NCI-H1694 (cell line): ENCODE measurements at places on chromosomes 4 and X.

DNA sequence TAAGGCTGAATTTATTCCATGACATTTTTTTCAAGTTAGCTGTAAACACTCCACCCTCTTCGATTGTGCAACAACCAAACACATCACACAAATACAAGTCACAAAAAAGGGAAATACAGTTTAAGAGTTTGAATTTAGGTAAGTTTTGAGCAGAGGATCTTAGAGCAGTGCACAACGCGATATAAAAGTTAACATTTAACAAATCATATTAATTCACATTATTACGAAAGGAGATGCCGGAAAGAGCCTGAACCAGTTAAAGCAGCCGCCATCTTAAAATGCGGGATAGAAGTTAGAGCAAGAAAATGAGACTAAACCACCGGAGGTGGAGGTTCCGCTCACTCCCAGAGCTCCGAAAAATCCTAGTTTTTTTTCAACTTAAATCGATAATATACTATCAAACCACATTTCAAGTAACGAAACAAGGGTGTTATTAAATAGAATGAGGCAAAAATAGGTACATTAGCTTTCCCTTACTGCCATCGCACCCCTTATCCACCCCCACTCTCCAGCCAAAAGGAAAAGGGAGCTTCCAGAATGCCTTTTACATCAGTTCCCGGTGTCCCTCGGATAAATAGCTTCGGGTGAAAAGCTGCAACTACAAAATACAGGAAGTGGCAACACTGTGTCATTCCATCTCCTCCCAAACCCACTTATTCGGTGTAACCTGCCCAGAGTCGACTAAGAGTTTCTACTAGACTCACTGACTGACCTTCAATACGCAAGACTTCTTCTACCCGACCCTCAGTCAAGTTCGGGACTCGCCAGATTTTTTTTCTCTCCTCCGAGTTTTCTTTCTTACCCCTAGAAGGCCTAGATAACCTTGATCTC is 1.9 kb downstream of the UBE2D3 start:
- DNase-seq = peak; percentile 10

DNA sequence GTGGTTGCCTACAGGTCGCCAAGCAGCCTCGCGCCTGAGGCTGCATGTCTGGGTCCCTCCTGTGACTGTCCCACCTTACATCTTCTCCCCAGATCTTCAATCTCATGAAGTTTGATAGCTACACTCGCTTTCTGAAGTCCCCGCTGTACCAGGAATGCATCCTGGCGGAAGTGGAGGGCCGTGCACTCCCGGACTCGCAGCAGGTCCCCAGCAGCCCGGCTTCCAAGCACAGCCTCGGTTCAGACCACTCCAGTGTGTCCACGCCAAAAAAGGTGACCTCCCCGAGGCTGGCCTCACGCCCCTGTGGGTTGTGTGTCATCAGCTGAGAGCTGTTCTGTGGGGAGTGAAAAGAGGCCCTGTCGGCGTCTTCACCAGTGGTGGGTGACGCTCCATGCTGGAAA is 24.9 kb upstream of the HGFAC start:
- DNase-seq = no peak

- DNase-seq = no peak
These were observed 52.1 kb downstream of the LEF1 start for GRCh38 chr4:108116423-108117168.

- no peak for DNase-seq
These were observed 144.8 kb upstream of the CXorf66 start for GRCh38 chrX:140110081-140110650.

- no peak for DNase-seq
These were observed 548 bp downstream of the TMEM164 start for GRCh38 chrX:110003167-110004156.

DNA sequence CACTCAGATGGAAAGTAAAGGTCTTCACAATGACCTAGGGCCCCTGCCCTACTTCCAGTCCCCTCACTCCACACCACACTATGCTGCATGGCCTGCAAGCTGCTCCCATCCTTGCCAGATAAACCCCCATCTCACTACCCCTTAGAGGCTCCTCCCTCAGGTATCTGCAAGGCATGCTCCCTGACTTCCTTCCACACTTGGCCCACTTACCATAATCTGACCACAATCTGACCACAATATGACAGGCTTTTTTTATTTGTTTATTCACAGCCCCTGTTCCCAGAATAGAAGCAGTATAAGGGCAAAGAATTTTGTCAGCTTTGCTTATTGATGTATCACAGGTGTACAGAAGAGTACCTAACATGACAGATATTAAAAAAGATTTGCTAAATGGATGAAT is 124.7 kb downstream of the CAMK2D start:
- no peak for DNase-seq

- DNase-seq = no peak
These were observed 46.1 kb upstream of the EOLA2 start for GRCh38 chrX:149984411-149984810.

- no peak for DNase-seq
These were observed 23.6 kb downstream of the ADH4 start for GRCh38 chr4:99120501-99120900.

DNA sequence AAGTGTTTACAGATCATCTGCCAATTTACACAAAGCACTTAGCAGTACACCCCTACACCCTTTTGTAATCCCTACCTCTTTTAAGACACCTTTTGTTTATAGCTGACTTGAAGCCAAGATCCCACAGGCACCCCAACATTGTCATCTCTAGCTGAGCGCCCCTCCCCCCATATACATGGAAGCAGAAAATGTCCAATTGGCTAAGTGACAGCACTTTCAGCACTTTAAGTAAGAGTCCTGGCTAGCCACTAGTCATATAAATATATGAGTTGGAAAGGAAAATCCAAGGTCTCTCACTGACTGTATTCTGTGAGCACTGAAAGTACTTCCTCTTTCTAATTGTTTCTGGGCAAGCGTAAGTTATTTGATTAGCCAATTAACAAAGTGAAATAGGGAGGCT is 108.2 kb downstream of the NSUN7 start:
- no peak for DNase-seq

- no peak for DNase-seq
These were observed 6.9 kb upstream of the ARMCX4 start for GRCh38 chrX:101478366-101478765.

GRCh38 chr4:128775477-128775876 is 34.0 kb upstream of the JADE1 start:
- no peak for DNase-seq

- DNase-seq = no peak
These were observed 130.3 kb downstream of the ADGRA3 start for GRCh38 chr4:22385611-22386011.

- no peak for DNase-seq
These were observed 289.4 kb downstream of the TRAM1L1 start for GRCh38 chr4:116796022-116796421.

GRCh38 chrX:27136325-27136724 is 326.8 kb downstream of the PPP4R3C start:
- no peak for DNase-seq

DNA sequence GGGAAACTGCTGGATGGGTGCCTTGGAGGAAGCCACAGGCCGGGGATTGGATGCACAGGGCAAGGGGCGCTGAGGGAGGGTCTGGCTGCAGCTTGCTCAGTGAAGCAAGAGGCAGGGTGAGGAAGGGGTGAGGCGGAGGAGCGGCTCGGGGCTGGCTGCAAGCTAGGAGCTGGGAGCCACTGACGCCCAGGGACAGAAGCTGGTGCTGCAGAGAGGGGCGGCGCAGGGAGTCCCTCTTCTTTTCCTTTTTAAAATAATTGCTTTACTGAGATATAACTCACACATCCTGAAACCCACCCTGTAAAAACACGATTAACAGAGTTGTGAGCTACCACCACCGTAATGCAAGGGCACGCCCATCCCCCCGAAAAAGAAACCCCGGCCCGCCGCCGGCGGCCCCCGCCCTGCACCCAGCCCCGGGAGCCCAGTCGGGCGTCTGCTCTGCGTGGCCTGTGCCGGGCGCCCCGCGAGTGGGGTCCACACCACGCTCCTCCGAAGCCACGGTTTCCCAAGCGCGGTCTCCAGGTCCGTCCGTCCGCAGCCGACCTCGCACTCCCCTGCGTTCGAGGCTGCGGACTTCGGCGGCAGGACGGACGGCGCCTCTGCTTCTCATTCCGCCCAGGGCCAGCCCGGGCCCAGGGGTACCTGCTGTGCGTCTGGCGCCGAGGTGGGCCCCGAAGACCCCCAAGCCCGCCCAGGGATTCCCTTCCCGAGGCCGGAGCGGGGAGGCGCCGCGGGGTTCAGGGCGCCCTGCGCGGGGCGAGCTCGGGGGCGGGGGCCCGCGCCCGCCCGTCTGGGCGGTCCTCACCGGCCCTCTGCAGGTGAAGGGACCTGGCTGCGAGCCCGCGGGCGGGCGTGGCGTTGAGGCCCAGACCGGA is 866 bp upstream of the UVSSA start:
- DNase-seq = no peak

DNA sequence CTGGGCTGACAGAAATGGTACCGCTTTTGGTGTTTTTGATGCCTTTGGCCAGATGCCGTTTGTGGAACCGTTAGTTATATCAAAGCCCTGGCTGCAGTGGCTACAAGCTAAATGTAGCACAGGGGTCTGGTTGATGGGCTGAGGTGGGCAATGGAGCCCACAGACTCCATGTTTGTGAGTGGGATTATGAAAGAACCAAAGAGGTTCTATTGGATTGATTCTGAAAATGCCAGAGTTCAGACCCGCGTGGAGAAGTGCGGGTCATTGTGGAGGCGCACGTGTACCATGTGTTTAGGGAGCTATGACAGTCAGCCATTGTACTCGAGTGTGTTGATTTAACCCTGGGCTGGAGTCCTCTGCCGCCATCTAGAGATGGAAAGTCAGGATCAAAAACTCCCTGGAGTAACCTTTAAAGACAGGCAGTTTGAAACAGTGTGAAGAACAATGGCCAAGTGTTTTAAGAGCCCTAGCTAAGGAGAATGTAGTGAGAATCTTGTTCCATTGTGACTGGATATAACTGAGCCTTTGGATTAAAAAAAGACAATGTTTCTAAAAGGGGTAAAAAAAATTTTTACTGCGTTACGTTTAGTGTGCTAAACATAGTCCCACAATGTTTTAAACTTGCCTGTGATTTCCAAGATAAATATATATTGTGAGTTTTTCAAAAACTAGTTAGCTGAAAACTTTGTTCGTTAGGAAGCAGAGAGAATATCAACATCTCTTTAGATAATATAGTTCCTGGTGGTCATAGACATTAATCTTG is 12.7 kb downstream of the ART3 start:
- peak; percentile 27 for DNase-seq

GRCh38 chr4:152971053-152971452 is 34.9 kb downstream of the FHDC1 start:
- DNase-seq = no peak

- no peak for DNase-seq
These were observed 7.1 kb upstream of the TLR2 start for GRCh38 chr4:153676984-153677383.

DNA sequence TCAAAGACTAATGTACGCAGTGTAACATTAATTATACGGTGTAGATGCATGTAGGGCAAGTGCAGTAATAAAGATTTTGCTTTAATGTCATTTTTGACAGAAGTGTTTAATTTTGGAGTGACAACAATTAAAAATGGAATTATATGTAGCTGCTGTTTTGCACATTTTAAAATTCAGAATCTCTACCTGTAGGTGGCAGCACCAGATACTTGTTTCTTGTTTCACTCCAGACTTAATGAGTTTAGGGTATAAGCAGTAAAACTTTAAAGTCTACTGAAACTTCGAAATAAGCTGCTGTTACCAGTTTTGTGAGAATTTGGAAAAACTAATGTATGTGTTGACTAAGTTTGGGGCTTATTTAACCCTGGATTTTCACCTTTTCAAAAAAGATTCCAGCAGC is 144.9 kb downstream of the POLA1 start:
- no peak for DNase-seq

GRCh38 chrX:74493806-74494205 is 72.5 kb downstream of the SLC16A2 start:
- no peak for DNase-seq

DNA sequence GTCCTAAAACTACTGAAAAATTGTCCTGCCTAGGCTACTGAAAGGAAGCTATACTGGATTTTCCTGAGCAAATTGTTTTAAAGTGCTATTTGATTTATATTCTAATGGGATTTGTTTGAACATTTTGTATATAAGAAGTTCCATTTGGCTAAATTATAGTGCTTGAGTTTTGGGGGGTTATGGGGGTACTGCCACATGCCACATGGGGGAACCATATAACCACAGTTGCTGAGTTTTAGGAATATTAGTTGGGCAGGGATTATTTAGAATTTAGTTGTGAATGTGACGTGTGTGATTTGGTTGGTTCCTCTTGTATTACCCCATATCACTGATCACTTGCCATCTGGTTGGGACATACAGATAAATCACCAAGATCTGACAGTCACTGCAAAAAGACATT is 224.5 kb upstream of the TAPT1 start:
- DNase-seq = no peak

GRCh38 chr4:122739174-122739573 is 6.7 kb downstream of the BBS12 start:
- no peak for DNase-seq

DNA sequence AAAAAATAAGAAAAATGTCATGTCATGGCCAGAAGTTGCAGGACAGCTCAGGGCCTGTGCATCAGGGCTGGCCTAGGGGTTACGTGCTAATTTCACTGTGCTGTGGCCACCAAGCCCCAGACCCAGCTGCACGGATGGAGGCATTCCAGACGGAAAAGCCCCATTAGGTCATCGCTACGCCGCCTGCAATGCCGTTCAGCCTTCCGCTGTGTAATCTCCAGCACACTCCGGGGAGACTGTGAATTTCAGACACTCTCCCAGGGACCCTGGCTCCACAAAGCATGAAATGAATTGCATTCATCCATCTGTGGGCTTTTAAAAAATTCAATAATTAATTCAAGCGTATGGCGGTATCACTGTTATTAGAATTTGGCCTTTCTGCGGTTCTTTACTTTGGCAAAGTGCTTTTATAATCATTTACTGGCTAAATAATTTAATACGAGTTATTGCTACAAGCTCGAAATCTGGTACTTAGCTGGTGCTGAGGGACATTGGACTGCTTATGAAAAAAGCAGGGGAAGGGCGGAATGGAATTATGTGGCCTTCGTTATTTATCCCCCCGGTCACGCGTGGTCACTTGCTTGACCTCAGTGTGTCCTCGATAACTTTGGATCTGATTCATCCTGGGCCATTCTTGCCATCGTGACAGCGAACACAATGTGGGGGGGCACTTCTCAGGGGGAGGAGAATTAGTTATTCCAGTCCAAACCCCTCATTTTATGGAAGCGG is 9.0 kb upstream of the NSG1 start:
- DNase-seq = no peak

- DNase-seq = no peak
These were observed 12.9 kb downstream of the TMEM131L start for GRCh38 chr4:153479101-153479500.

DNA sequence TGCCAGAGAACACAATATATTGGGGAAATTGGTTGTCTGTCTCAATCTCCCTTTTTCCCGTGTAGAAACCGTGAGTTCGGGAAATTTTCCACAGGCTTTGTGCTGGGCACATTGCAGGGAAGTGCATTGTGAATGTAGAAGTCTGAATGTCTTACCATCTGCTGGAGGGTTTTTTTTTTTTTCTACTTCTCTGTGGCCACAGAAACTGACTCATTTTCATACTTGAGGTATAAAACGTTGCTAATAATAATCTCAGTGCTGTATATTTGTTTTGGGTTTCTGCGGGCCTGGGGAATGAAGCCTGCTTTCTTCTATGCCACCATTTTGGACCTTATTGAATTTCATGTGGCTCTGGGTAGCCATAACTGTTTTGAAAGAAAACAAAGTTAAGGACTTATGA is 1001.2 kb downstream of the STIM2 start:
- DNase-seq = no peak
